ENCODE measurements at places on chromosomes 7 and 10.

DNA sequence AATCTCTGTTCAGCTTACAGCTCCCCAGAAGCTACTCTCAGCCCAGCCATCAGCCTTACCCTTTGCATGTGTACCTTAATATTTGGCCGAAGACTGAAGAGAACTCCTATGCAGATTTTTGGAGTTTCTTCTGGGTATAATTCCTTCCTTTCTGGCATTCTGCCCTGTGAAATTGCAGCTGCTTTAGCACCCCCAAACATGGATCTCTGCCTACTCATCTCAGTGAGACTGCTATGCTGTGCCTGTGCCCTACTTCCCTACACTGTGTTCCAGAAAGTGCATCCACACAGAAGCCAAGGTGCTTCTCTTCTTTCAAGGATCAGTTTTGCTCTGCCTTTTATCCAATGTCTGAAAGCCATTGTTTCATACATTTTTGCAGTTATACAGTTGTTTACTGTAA is 81.6 kb downstream of the NPY start:
- no peak for DNase-seq

DNA sequence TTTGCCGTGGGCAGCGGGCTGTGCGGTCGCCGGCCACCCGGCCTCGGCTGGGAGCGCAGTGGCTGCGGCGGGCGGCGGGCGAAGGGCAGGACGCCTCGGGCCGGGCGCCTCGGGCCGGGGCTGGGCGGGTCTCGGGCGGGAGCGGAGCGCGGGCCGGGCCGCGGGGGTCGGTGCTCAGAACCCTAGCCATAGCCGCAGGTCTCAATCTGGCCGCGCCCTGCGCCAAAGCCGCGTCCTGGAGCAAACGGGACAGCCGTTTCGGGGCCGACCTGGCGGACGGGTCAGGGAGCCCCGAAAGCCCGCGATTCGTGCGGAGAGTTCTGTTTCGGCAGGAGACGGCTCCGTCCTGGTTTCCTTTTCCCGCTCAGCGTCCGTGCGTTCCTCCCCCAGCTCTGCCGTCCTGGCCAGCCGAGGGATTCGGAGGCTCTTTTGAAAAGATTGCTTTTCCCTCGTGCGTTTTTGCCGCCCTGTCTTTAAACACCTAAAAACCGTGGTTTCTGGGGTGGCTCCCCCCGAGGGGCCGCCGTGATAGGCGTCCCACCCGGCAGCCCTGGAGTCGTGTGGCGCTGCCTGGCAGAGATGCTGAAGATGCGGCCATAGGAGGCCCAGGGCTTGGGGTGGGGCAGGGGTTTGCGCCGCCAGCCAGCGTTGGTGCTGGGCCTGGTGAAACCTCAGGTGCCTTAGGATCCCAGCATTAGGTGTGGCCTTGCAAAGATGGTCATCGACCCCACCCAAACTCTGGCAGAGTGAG is 727 bp downstream of the RET start:
- no peak for DNase-seq

DNA sequence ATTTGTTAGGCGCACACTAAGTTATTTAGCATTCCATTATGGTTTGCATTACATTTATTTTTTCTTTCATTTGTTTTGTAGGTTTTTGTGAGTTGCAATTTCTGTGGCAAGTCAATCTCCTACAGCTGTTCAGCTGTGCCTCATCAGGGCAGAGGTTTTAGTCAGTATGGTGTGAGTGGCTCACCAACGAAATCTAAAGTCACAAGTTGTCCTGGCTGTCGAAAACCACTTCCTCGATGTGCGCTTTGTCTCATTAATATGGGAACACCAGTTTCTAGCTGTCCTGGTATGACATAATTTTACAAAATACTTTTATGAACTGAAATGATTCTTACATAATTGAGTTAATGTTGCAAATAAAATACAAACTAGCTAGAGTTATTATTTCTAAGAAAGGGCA is 29.5 kb downstream of the MIOS start:
- DNase-seq, result no peak

DNA sequence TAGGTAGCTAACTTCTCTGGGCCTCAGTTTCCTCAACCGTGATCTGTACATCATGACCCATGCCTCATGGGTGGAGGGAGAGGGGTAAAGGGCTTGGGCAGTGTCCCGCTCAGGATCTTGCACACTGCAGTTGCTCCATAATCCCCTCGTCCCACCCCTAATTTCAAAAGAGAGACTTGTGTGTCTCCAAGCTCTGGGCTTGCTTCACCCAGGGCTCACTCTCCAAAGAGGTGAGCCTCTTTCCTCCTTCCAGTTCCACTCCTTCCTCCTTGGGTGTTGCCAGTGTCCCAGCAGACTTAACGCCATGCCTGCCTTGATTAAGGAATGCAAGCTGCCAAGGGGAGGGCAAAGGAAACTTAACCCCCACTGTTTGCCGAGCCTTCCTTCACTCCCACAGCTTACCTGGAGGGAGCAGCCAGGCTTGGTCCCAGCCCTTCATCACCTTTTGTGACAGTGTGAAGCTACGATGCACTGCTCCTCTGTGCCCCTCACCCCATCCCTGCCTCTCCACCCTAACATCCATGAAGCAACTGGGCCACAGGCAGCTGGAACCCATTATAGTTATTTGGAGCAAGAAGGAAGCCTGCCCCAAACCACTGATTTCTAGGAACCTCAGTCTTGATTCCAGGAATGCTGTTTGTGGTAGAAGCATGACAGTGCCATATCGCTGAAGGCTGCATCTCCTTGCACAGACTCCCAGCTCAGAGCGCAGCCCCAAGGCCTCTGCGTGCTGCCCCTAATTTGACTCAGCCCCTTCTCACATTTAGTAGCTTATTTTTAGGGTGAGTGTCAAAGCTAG is 363.3 kb downstream of the TNS3 start:
- DNase-seq, result no peak

All from BE2C (cell line).